ENCODE measurements at places on chromosomes 12 and 14. TPM values are rescaled to one million over a fixed set of nuclear protein-coding genes. Genes with fewer than 3 reads are reported as not detected.
A peak's percentile ranks its signal among the peaks of the same experiment; 100 is the strongest.

GRCh38 chr14:72573725-72574417, 320.0 kb downstream of the DPF3 start:
- DNase-seq, result no peak
- peaks cover 34% of the 10 kb centered on the region for H3K27me3 ChIP-seq
- no peak overlapping the region for H3K4me3 ChIP-seq
- H3K36me3 ChIP-seq, result no peaks in the 10 kb centered on the region
- H3K27ac ChIP-seq, result no peak overlapping the region

- no peaks in the 10 kb centered on the region for H3K36me3 ChIP-seq
- peaks cover 30% of the 10 kb centered on the region for H3K27me3 ChIP-seq
- peaks cover 40% of the 10 kb centered on the region for H3K4me1 ChIP-seq
Observed at GRCh38 chr12:49703647-49704137, 3.5 kb downstream of the FMNL3 start.

GRCh38 chr14:54435500-54435981, 5.6 kb downstream of the CNIH1 start:
- no peak overlapping the region for H3K27ac ChIP-seq
- DNase-seq, result no peak

- peak overlapping the region; percentile 60 for H3K4me3 ChIP-seq
- H3K4me1 ChIP-seq, result peaks cover 19% of the 10 kb centered on the region
- DNase-seq, result no peak
- H3K27ac ChIP-seq, result peak overlapping the region; percentile 57
- H3K27me3 ChIP-seq, result no peaks in the 10 kb centered on the region
Observed at GRCh38 chr14:74710480-74710879, 2.4 kb downstream of the AREL1 start.

GRCh38 chr14:90300611-90301047, 31.1 kb downstream of the NRDE2 start:
- H3K36me3 ChIP-seq, result peaks cover 10% of the 10 kb centered on the region
- H3K27ac ChIP-seq, result no peak overlapping the region
- no peak overlapping the region for H3K4me3 ChIP-seq
- H3K27me3 ChIP-seq, result no peaks in the 10 kb centered on the region

DNA sequence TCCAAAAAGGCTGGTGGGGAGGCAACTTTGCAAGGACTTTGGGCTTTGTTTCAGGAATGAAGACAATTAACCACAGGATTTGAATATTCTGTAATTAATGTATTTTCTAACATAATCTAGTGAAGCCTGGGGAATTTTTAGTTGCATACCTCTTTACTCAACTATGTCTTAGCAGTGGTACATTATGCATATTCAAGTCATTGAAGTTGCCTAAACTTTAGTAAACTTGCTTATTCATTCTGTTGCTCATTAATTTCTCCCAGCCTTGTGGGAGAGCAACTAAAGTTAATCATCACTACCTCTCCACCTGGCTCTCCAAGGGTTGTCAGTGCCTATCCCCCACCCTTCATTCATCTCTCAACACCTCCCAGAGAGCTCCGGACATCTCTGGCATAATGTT, 54.2 kb downstream of the IFNG-AS1 start:
- no peak overlapping the region for H3K27ac ChIP-seq
- H3K4me3 ChIP-seq, result no peak overlapping the region
- no peaks in the 10 kb centered on the region for H3K36me3 ChIP-seq
- no peak for DNase-seq
- H3K4me1 ChIP-seq, result peaks cover 9% of the 10 kb centered on the region

DNA sequence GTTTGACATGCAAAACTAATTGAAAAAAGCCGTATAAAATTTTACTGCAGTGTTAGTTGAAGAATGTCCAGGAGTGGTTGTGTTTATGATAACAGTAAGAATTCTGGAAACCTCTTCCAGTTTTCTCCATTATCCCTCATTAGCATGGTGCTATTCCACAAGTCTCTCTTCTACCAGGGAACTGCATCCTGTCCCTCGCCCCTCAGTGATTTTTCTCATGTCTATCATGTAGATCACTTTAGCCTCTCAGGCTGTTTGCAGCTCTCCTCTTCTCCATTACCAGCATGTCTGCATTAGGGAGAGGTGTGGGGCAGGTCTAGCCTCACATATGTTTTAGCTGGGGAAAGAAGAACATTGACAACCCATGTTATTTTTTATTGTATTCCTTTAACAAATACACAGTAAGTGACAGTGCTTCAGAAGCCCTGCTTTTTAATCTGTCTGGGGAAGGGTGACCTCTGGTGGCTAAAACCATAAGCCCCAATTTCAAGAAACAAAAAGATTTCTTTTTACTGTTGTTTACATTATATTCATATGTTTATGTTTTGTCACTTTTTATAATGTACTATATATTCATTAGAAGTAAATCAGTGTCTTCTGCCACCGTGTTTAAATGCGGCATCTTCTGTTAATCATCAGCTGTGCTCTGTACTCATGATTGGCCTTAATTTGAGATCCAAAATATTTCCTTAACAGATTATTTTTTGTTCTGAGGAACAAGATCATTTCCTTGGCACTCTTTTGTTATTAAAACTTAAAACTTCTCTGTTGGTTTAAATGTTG, 70.7 kb downstream of the RASSF8 start:
- no peak for DNase-seq
- H3K27ac ChIP-seq, result no peak overlapping the region
- peaks cover 6% of the 10 kb centered on the region for H3K4me1 ChIP-seq
- no peak overlapping the region for H3K4me3 ChIP-seq
- no peaks in the 10 kb centered on the region for H3K27me3 ChIP-seq

GRCh38 chr14:74261288-74261687, 22.0 kb downstream of the VSX2 start:
- no peaks in the 10 kb centered on the region for H3K4me1 ChIP-seq
- no peaks in the 10 kb centered on the region for H3K36me3 ChIP-seq
- no peak for DNase-seq
- peaks cover 28% of the 10 kb centered on the region for H3K27me3 ChIP-seq
- H3K4me3 ChIP-seq, result peak overlapping the region; percentile 59
- no peak overlapping the region for H3K27ac ChIP-seq

- no peak overlapping the region for H3K4me3 ChIP-seq
- H3K27ac ChIP-seq, result no peak overlapping the region
- H3K27me3 ChIP-seq, result peaks cover 35% of the 10 kb centered on the region
- no peak for DNase-seq
Observed at GRCh38 chr14:22039938-22040780, 366.5 kb upstream of the OR4E1 start.

- H3K36me3 ChIP-seq, result peaks cover 22% of the 10 kb centered on the region
- H3K27ac ChIP-seq, result peak overlapping the region; percentile 79
- no peak for DNase-seq
- H3K4me1 ChIP-seq, result peaks cover 4% of the 10 kb centered on the region
- no peaks in the 10 kb centered on the region for H3K27me3 ChIP-seq
- peak overlapping the region; percentile 20 for H3K4me3 ChIP-seq
Observed at GRCh38 chr12:28569698-28570411, 379.6 kb downstream of the CCDC91 start.

GRCh38 chr14:100828031-100828769, 2.3 kb downstream of the MEG3 start:
- no peak overlapping the region for H3K4me3 ChIP-seq
- peaks cover 9% of the 10 kb centered on the region for H3K27me3 ChIP-seq
- H3K27ac ChIP-seq, result peak overlapping the region; percentile 21

DNA sequence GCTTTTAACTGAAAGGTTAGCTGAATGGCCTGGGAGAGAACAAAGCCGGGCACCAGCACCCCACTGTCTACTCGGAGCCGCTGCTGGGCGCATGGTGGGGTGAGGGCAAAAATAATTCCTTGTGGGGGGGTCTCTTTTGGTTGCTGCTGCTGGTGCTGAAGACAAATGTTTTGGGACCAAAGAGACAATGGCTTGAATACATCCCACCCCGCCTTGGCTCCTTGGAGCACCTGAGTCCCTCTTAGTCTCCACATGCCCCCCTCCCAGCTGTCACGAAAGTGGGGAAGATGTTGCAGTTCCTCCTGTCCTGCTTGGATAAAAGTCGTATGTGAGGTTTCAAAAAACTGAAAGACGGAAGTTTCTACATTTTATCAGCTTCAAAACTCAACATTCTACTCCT, 85.0 kb downstream of the PIWIL1 start:
- H3K27me3 ChIP-seq, result no peaks in the 10 kb centered on the region
- H3K4me1 ChIP-seq, result peaks cover 1% of the 10 kb centered on the region
- H3K27ac ChIP-seq, result no peak overlapping the region
- DNase-seq, result peak; percentile 36
- H3K4me3 ChIP-seq, result no peak overlapping the region

DNA sequence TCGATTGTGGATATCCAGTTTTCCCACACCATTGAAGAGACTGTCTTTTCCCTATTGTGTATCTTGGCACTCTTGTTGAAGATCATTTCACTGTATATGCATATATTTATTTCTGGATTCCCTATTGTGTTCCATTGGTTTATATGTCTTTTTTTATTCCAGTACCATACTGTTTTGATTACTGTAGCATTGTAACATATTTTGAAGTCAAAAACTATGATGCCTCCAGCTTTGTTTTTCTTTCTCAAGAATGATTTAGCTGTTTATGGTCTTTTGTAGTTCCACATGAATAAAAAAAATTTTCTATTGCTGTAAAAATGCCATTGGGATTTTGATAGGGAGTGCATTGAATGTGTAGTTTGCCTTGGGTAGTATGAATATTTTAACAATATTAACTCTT, 128.1 kb upstream of the SLC38A2 start:
- H3K4me1 ChIP-seq, result no peaks in the 10 kb centered on the region
- H3K4me3 ChIP-seq, result no peak overlapping the region
- DNase-seq, result no peak
- no peaks in the 10 kb centered on the region for H3K36me3 ChIP-seq
- H3K27ac ChIP-seq, result no peak overlapping the region

- peaks cover 11% of the 10 kb centered on the region for H3K4me1 ChIP-seq
- H3K27me3 ChIP-seq, result peaks cover 74% of the 10 kb centered on the region
- DNase-seq, result no peak
- H3K36me3 ChIP-seq, result no peaks in the 10 kb centered on the region
Observed at GRCh38 chr12:48994224-48995085, 4.7 kb downstream of the DDN start.

GRCh38 chr12:49932533-49933130, 17.9 kb upstream of the AQP2 start:
- peaks cover 6% of the 10 kb centered on the region for H3K27me3 ChIP-seq
- no peak overlapping the region for H3K4me3 ChIP-seq
- H3K27ac ChIP-seq, result no peak overlapping the region

DNA sequence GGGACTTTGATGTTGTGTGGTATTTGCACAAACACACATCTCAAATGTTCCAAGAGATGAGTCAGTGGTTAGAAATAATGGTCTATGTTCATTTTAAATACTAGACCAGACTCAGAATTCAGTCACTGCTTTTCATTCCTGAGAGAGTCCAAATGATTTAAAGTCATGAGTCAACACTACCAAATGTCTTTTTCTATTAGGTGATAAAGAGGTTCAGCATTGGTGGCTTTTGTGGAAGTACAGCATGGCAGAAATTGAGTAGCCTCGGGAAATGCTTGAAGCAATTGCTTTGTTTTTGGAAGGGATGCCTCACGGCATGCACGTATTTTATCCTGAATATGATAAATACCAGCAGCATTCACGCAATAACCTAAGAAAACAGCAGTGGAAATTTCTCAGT, 115.7 kb downstream of the DIO2 start:
- H3K27me3 ChIP-seq, result no peaks in the 10 kb centered on the region
- H3K4me1 ChIP-seq, result peaks cover 4% of the 10 kb centered on the region
- no peaks in the 10 kb centered on the region for H3K36me3 ChIP-seq
- H3K4me3 ChIP-seq, result no peak overlapping the region

The PTPRQ gene
- total RNA-seq, result 1.3 TPM

The GON7 gene
- total RNA-seq, result 14.3 TPM

The CEP170B gene
- 51.5 TPM for total RNA-seq

The RNF212B gene
- total RNA-seq, result not detected

The RASSF8 gene
- 46.3 TPM for total RNA-seq
